ENCODE measurements at places on chromosomes 7 and 10.
A peak's percentile ranks its signal among the peaks of the same experiment; 100 is the strongest.

DNA sequence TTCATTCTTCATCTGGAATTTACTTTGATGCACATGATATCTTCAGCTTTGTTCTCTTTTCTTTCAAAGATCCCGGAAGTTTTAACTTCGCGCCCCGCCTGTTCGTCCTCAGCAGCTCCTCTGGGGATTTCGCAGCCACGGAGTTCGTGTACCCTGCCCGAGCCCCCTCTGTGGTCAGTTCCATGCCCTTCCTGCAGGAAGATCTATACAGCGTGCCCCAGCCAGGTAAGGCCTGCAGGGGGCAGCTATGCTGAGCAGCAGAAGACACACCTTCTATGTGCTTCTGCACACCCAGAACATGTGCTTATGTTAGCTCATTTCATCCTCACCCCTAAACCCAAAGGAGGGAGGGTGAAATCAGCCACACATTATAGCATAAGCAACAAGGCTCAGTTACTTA is 79.7 kb upstream of the LYZL2 start:
- DNase-seq: no peak

DNA sequence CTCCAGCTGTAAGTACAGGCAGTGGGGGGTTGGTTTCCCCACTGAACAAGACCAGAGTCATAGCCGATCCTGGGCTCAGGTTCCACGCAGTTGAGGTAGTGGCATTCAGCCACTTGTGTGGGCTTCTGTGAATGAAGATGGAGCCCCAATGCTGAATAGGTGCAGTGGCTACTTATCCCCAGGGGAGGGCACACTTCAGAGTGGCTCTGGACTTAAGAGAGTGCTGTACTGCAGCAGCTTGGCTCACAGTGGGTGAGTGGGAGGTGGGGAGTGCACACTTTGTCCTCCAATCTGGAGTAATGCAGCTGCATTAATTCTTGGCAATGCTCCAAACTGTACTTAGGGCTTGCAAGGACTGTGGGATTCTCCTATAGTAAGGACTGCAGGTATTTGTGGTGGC is 81.9 kb downstream of the BUB3 start:
- DNase-seq: no peak

DNA sequence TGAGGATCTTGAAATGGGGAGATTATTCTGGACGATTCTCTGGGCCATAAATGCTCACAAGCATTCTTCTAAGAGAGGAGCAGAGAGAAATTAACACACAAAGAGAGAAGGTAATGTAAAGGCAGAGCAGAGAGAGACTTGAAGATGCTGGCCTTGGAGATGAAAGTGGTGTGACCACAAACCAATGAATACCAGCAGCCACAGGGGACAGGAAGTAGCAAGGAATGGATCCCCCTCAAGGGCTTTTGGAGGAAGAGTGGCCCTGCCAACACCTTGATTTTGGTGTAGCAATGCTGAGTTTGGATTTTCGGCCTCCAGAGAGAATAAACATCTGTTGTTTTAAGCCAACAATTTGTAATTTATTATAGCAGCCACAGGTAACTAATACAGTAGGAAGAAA is 1155.6 kb downstream of the TYW1 start:
- DNase-seq: no peak

- no peak for DNase-seq
Observed at GRCh38 chr7:107001490-107001889, 43.0 kb upstream of the PRKAR2B start.

GRCh38 chr10:100878291-100878910 is 34.4 kb upstream of the SLF2 start:
- peak; percentile 26 for DNase-seq

GRCh38 chr10:60508037-60508436 is 118.4 kb upstream of the ANK3 start:
- DNase-seq: no peak

DNA sequence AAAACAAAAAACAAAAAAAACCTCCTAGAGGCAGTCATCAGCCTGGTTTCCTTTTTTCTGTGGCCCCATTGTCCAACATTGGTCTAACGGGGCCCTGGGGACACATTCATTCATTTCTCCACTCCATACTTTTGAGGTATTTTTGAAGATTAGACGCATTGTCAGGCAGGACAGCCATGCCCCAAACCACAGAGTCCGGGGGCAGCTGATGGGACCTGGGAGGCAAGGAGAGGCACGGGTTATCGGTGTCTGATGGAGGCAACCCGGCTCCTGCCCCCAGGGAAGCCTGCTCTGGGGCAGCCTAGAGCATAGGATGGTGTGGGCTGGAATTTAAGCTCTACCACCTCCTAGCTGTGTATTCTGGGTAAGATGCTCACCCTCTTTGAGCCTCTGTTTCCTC is 6.5 kb upstream of the RABGEF1 start:
- DNase-seq: no peak

DNA sequence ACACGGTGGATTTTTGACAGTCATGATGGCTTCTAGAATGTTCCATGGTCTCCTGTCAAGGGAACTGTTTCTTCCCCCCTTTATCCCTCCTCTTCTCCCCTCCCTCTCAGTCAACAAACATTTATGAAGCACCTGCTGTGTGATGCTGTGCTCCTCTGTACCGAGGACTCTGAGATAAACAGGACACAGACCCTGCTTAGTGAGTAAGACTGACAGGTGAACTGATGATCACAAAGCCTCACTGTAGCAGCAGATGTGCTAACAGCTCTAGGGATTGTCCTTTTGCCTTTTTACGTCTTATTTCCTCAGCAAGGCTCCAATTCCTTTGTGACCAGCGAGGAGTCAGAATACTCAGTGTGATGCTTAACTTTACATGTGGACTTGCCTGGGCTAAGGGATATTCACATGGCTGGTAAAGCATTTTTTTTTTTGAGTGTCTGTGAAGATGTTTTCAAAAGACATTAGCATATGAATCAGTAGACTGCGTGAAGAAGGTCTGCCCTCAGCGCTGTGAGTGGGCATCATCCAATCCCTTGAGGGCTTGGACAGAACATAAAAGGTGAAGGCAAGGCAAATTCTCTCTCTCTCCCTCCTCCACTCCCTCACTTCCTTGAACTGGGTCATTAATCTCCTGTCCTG is 170.1 kb downstream of the ADRA2A start:
- DNase-seq: no peak

GRCh38 chr7:133364959-133365690 is 112.2 kb downstream of the EXOC4 start:
- DNase-seq: no peak

DNA sequence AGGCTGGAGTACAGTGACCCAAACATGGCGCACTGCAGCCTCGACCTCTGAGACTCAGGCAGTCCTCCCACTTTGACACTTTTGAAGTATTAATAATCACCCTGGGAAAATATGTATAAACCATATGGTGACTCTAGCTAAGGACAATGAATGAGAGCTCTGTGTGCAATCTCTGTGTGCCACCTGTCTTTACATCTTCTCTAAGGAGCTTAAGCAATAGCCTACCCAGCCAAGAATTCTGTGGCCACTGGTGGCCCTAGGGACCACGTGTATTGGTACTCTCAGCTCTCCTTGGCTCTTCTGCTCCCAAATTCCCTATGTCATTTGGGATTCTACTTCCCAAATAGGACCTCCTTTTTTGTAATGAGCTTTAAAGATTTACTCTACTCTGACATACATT is 23.7 kb downstream of the FGF8 start:
- no peak for DNase-seq

DNA sequence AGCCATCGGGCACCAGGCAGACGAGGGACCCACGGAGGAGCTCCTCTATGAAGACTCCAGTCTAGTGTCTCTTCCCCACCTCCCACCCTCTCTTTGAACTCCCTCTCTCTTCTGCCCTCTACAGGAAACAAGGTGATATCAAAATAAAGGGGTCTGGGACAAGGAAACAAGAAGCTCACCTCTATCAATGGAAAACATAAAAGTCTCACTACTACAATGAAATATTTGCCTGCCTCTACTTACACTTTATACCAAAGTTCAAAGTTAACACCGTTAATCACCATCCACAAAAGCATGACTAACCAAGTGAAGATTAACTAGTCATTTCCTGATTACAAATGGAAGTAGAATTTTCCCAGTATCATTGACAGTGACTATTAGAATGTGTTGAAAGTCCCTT is 82.2 kb downstream of the PARD3 start:
- no peak for DNase-seq

DNA sequence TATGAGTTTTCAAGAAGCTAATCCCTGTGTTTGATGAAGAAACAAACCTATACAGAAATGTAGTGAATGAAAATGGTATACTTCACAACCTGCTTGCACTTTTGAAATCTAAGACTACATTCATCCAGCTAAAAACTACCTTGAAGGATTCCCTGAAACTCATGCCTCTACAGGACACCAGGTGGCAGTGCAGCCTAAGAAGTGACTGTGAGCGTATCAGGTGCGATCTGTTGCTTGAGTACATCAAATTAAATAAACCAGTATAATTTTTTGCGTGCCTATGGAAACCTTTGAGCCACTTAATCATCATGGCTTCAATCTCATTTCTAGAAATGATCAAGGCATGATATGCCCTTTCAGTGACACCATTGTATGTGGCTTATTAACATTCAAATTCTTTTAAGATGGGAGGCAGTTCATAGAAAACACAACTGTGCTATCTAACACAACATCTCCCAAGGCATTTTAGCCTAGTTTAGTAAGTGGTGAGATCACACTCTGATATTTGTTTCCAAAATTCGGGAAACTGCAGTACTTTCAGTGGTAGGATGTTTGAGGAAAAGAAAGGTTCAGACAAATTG is 57.4 kb downstream of the PPP1R17 start:
- peak; percentile 11 for DNase-seq
